ENCODE measurements at places on chromosomes 1 and 21. TPM values are rescaled to one million over a fixed set of nuclear protein-coding genes. Genes with fewer than 3 reads are reported as not detected.
A peak's percentile ranks its signal among the peaks of the same experiment; 100 is the strongest.

DNA sequence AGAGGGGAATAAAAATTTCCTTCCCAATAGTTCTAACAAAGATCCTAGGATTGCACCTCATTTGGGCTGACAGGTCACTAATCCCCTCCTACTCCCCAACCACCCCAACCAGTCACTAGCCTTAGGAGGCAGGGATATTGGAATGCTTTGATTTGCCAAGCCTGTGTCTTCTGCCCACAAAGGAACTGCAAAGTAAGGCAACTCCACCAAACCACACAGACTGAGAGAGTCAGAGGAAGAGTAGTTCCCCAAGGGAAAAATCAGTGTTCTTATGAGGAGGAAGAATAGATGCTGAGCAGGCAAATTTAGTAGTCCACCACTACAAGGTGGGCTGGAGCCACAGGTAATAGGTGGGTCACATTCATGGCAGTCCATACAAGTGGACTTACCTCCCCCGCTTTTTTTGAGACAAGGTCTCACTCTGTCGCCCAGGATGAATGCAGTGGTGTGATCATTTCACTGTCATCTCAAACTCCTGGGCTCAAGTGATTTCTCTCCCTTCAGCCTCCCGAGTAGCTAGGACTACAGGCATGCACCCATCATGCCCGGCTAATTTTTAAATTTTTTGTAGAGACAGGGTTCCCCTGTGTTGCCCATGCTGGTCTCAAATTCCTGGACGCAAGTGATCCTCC lies 3.7 kb upstream of the TMEM39B start:
- H3K36me3 ChIP-seq: no peaks in the 10 kb centered on the region
- no peak overlapping the region for H3K27ac ChIP-seq
- no peaks in the 10 kb centered on the region for H3K27me3 ChIP-seq

- peaks cover 5% of the 10 kb centered on the region for H3K4me1 ChIP-seq
- peaks cover 11% of the 10 kb centered on the region for H3K27me3 ChIP-seq
- DNase-seq: peak; percentile 69
- H3K4me3 ChIP-seq: no peak overlapping the region
Measured at GRCh38 chr1:157963713-157964112, 29.7 kb upstream of the KIRREL1 start.

- no peak overlapping the region for H3K27ac ChIP-seq
- H3K36me3 ChIP-seq: no peaks in the 10 kb centered on the region
Measured at GRCh38 chr1:201713086-201713810, 115.7 kb upstream of the IPO9 start.

DNA sequence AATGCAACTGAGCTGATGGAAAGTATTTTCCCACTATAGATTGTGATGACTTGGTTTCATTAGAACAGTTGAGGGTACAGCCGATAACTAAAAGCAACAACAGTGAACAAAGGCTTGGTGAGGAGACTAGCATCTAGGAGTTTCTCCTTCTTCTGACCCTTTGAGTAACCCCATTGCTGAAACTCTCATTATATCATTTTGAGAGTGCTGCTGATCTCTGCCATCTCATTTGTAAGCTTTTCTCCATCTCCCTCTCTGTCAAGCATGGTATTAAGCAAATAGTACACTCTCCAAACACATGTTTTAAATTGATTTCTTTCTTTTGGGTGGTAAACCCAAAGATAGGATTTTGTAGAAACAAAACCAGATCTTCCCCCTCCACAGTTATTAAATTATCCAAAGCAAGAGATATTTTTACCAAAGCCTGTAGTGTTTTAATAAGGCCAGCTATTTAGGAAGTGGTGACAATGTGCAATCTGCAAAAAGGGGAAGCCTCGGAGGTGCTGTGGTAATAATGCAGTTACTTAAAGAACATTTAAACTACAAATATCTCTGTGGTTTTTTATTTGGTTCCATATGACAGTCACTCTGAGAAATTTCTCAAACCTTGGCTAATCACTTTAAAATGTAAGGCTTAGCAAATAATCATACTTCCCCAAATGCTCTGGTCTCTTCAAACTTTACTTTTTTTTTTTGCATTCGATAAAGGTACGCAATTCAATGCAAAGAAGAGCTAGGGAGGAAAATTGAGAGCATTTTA lies 287.5 kb downstream of the HLX start:
- H3K27me3 ChIP-seq: peaks cover 8% of the 10 kb centered on the region
- no peaks in the 10 kb centered on the region for H3K4me1 ChIP-seq

DNA sequence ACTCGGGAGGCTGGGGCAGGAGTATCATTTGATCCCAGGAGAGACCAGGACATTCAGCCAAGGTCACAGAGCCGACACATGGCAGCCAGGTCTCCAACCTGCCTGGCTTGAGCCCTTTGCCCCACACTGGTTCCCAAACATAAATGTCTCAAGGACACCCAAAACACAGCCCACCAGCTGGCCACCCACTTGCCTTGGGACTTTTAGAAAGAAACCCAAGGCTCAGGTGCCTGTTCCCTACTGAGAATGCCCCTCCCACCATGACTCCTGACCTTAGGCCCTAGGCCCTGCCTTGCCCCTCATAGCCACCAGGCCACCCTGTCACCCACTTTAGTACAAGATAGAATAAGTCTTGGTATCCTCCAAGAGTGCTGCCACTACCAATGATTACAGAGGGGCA lies 41.9 kb upstream of the LRP8 start:
- H3K27me3 ChIP-seq: no peaks in the 10 kb centered on the region
- H3K4me3 ChIP-seq: no peak overlapping the region
- H3K27ac ChIP-seq: no peak overlapping the region
- DNase-seq: peak; percentile 7
- peaks cover 18% of the 10 kb centered on the region for H3K4me1 ChIP-seq

GRCh38 chr1:207890136-207890738 lies 20.7 kb downstream of the CD34 start:
- peaks cover 3% of the 10 kb centered on the region for H3K27me3 ChIP-seq
- no peak for DNase-seq
- H3K4me1 ChIP-seq: no peaks in the 10 kb centered on the region
- no peak overlapping the region for H3K27ac ChIP-seq
- H3K36me3 ChIP-seq: no peaks in the 10 kb centered on the region

GRCh38 chr1:33322870-33323585 lies 2.1 kb upstream of the A3GALT2 start:
- H3K36me3 ChIP-seq: peaks cover 21% of the 10 kb centered on the region
- no peak for DNase-seq
- no peak overlapping the region for H3K4me3 ChIP-seq
- H3K27ac ChIP-seq: no peak overlapping the region
- H3K27me3 ChIP-seq: no peaks in the 10 kb centered on the region

DNA sequence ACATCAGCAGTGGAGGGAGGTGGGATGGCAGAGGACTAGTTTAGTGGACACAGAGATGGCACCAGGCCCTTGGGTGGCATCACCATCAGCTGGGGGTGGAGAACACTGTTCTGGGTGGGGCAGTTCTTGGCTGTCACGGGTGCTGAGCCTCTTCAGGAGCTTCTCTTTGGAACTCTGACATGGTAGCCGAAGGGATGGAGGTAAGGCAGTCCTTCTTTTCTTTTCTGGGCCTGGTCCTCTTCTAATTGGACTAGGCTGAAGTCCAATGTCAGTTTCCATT lies 8.3 kb upstream of the MEF2D start:
- H3K27me3 ChIP-seq: peaks cover 5% of the 10 kb centered on the region
- DNase-seq: no peak

DNA sequence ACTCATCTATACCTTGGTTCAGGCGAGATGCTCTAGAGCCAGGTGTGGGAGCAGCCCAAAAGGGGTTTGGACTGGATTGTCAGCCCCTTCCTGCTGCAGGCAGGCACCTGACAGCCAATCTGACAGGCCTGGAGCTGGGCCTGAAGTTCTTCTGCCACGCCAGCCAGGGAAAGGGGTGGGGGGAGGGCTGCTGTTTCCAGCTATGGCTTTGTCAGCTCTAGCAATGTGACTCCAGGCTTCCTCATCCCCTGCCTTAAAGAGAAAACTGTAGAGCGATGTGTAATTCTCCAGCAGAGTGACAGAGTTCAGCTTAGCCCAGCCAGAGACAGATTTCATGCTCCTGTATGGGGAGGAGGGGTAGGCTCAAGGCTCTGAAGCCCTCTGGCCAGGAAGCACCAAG lies 30.3 kb downstream of the WNT4 start:
- H3K4me3 ChIP-seq: no peak overlapping the region
- H3K4me1 ChIP-seq: peaks cover 6% of the 10 kb centered on the region
- H3K27ac ChIP-seq: no peak overlapping the region
- DNase-seq: no peak

GRCh38 chr1:45679123-45679522 lies 7.2 kb downstream of the GPBP1L1 start:
- H3K27me3 ChIP-seq: no peaks in the 10 kb centered on the region
- no peaks in the 10 kb centered on the region for H3K36me3 ChIP-seq
- no peak for DNase-seq
- H3K4me3 ChIP-seq: no peak overlapping the region

DNA sequence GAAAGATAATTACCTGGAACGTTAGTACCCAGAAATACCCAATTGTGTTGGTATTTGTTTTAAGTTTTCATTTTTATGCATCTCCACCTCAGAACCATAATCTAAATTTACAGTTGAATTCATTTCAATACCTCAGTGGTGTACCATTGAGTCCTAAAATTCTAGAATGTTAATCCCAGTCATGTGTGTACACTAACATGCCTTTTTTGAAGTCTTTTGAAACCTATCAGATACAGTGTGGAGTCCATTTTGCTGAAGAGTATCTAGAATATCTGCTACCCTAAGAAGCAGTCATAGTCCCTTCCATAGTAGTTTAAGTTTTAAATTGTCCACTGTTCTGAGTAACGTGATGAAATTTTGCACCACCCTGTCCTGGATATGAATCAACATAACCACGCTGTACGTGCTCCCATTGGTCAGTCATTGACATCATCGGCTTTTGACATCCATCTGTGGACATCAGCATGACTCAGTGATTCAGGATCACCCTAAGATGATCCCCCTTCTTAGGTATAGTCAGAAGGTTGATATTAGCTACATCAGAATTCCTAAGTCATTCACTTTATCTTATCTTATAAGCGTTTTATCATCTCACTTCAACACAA lies 7.5 kb upstream of the ASH1L start:
- H3K4me1 ChIP-seq: peaks cover 32% of the 10 kb centered on the region
- no peak overlapping the region for H3K27ac ChIP-seq
- no peak overlapping the region for H3K4me3 ChIP-seq

DNA sequence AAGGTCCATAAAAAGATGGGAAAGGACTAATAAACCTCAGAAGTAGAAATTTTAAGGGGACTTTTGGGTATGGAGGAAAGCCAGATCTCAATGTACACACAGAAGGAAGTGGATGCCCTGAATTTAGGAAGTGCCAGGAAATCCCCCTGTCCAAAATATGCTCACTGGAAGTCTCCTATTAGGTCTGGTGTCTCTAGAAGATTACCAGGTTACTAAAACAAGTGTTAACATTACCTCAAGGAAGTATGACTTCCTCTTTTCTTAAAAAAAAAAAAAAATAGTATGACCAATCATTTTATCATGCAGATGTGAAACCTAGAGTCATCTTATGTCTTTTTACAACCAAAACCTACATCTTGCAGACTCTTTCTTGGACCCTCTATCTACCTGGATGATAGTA lies 30.7 kb downstream of the CD58 start:
- H3K27ac ChIP-seq: peak overlapping the region; percentile 59
- H3K4me3 ChIP-seq: no peak overlapping the region
- H3K36me3 ChIP-seq: peaks cover 56% of the 10 kb centered on the region
- DNase-seq: no peak

DNA sequence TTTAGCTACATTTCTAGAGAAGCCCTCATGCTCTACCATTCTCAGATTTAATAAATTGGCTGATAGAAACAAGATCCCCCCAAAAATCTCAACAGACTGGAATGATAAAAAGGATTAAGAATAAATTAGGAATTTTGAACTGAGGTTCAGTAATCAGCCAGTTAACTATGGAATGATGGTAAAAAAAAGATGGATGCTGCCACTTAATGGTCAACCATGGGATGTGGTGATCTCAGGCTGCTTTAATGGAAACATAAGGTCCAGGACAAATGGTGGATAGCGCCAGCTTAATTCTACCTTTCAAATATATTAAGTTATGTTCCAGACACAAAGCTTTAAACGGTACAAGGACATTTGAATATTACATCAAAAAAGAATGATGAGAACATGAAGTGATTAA lies 49.9 kb downstream of the CCN1 start:
- H3K4me1 ChIP-seq: no peaks in the 10 kb centered on the region
- no peak overlapping the region for H3K4me3 ChIP-seq
- peaks cover 51% of the 10 kb centered on the region for H3K36me3 ChIP-seq
- no peaks in the 10 kb centered on the region for H3K27me3 ChIP-seq
- DNase-seq: no peak

GRCh38 chr21:38959692-38960061 lies 153.9 kb downstream of the ETS2 start:
- no peak for DNase-seq
- H3K4me3 ChIP-seq: no peak overlapping the region
- H3K27me3 ChIP-seq: peaks cover 7% of the 10 kb centered on the region
- no peaks in the 10 kb centered on the region for H3K36me3 ChIP-seq
- H3K4me1 ChIP-seq: peaks cover 4% of the 10 kb centered on the region

DNA sequence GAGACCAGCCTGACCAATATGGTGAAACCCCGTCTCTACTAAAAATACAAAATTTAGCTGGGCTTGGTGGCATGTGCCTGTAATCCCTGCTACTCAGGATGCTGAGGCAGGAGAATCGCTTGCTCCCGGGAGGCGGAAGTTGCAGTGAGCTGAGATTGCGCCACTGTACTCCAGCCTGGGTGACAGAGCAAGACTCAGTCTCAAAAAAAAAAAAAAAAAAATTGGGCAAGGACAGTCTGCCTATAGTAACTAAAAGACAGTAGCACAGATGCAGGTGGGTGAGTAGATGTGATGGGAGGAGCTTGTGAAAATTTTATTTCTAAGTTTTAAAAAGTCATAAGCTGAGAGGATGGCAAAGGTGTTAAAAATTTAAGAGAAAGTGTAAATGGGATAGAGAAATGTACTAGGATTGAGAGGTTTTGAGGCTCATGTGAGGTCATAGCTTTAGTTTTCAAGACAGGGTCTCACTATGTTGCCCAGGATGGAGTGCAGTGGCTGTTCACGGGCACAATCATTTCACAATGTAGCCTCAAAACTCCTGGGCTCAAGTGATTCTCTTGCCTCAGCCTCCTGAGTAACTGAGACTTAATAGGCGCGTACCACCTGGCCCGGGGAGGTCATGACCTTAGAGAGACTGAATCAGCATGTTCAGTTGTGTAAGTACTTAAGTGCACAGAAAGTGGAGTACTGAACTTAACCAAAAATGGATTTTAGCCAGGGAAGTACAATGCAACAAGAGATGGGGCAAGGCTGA lies 33.7 kb downstream of the PTP4A2 start:
- H3K4me3 ChIP-seq: no peak overlapping the region
- DNase-seq: peak; percentile 28
- no peaks in the 10 kb centered on the region for H3K27me3 ChIP-seq
- peaks cover 13% of the 10 kb centered on the region for H3K4me1 ChIP-seq

- no peak overlapping the region for H3K27ac ChIP-seq
- no peaks in the 10 kb centered on the region for H3K27me3 ChIP-seq
- H3K36me3 ChIP-seq: no peaks in the 10 kb centered on the region
- H3K4me3 ChIP-seq: no peak overlapping the region
- no peaks in the 10 kb centered on the region for H3K4me1 ChIP-seq
- DNase-seq: no peak
Measured at GRCh38 chr1:224676551-224676950, 60.4 kb downstream of the CNIH3 start.

- peaks cover under 1% of the 10 kb centered on the region for H3K36me3 ChIP-seq
- H3K27me3 ChIP-seq: no peaks in the 10 kb centered on the region
- DNase-seq: no peak
- H3K4me3 ChIP-seq: no peak overlapping the region
- peaks cover 34% of the 10 kb centered on the region for H3K4me1 ChIP-seq
Measured at GRCh38 chr1:70202173-70202758, 3.1 kb downstream of the LRRC40 start.

Gene TNFRSF4
- total RNA-seq: 1,005 TPM

Gene NBPF6
- 0.12 TPM for total RNA-seq

Gene FAF1
- total RNA-seq: 77.0 TPM

Gene CDK18
- 2.5 TPM for total RNA-seq

Gene OR2M3
- not detected for total RNA-seq

Measured in activated CD4-positive, alpha-beta memory T cell treated with anti-CD3 and anti-CD28 coated beads for 36 hours (primary cell).